ENCODE measurements at places on chromosomes 11 and 22.

- no peak for DNase-seq
These were observed 661.7 kb downstream of the TBC1D22A start for GRCh38 chr22:47423861-47424820.

- no peak for DNase-seq
These were observed 8.7 kb upstream of the PAX6 start for GRCh38 chr11:31819621-31820437.

GRCh38 chr22:27100789-27101188, 443.4 kb downstream of the MIAT start:
- no peak for DNase-seq

DNA sequence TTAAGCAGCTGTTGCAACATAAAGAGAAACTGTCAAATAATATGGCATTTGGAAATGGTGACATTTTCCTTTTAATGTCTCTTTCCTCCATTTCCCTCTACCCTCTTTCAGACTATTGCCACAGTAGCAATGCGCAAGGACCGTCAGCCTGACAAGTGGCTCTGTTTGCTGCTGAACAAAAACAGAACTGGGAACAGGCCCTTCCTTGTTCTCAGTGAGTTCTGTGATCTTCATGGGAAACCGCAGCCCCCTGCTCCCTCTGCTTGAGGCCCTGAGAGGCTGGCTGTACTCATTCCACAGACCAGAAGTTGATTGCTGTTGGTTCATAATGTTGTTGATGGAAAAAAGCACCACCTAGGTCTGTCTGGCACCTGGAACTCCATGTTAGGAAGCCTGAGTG, 559.7 kb downstream of the OPCML start:
- DNase-seq = no peak

GRCh38 chr11:78659326-78660270, 84.9 kb upstream of the NARS2 start:
- DNase-seq = no peak

GRCh38 chr22:22731374-22731676, 86.9 kb downstream of the GGTLC2 start:
- no peak for DNase-seq

DNA sequence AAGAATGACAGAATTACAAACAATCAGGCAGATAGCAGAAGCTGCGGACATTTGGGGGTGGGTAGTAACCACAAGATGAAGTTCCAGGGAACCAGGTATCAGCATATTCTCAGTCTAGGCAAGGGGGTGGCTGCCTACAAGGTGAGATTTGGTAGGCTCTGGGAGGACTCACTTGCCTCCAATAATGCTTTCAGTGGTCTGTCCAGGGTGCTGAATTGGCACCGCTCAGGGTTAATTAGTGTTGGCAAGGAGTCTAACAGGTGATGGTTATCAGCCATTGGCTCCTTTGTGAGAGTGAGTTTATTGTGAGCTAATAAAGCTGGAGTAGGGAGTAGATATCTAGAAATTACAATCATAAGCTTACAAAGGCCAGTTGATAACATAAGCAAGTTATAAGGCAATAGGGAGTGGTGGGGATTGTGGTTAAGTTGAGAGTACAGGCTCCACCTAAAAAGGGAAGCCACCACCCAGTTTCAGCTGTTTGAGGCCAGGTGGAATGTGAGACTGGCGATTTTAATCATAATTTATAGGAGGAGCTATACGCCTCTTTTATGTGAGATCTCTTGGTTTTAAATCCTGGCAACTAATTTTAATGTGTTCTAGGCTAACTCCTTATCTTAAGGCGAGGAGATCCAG, 320.5 kb downstream of the MIAT start:
- DNase-seq = no peak

DNA sequence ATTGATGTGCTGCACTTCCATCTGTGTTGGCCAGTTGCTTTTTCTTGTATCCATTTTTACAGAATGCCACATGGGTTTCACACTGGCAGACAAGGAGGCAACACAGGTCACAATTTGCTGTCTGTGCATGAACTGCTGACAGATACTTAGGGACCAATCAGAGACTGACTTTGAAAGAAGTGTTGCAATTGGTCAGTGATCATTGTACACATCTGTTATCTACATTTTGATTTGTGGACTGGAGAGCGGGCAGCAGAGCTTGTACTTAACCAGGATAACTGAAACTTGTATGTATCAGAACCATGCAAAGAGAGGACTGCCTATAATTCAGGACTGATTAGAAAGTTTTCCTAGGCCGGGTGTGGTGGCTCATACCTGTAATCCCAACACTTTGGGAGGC, 21.8 kb downstream of the PRR5 start:
- peak; percentile 39 for DNase-seq

DNA sequence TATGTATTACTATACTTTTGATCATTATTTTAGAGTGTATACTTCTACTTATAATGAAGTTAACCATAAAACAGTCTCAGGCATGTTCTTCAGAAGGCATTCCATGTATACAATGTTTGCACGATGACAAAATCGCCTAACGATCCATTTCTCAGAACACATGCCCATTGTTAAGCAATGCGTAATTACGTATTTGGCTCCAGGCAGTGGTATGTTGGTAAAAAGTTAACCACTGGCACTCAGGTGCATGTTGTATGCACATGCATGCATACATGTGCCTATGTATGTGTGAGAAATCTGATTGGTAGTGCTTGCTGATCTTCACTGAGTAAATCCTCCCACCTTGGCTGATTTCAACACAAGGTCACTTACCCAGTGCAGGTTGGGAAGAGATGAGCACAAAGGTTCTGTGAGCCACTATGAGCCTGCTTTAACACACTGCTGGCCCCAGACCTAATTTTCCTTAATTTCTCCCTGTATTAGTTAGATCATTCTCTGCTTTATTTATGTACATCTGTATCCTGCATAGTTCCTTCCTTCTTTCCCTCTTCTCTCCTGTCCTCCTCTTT, 164.6 kb downstream of the ARHGAP42 start:
- DNase-seq = peak; percentile 20

DNA sequence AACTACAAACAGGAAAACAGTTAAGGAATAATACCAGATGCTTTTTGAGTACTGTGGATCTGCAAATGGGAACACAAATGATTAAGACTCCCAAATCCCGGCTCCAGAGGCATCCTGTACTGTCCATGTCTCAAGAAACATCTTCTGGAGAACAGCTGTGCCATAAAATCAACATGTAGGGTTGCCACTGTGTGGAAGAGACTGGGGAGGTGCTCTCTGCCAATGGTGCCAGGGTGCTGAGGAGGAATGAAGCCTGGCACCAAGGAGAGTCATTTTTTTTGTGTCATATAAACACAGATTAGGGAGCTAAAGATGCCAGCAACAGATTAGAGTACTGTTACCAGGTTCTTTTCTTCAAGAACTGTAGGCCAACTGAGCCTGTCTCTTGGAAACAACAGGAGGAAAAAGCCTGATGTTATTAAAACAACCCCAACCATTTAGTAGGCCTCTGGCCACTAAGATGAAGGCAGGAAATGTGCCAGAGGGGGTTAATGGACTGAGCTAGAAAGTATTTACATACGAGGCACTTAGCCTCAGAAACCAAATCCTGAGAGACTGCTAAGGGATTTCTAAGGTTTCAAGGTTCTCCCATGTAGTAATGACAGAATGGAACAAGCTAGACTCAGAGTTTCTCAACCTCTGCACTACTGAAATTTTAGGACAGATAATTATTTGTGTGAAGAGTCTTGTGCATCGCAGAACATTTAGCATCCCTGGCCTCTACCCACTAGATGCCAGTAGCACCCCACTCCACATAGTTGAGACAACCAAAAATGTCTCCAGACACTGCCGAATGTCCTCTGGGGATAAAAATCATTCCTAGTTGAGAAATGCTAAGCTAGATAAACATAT, 54.6 kb upstream of the CHRM4 start:
- DNase-seq = no peak

- peak; percentile 55 for DNase-seq
These were observed 1.9 kb upstream of the ROBO4 start for GRCh38 chr11:124899383-124900145.

DNA sequence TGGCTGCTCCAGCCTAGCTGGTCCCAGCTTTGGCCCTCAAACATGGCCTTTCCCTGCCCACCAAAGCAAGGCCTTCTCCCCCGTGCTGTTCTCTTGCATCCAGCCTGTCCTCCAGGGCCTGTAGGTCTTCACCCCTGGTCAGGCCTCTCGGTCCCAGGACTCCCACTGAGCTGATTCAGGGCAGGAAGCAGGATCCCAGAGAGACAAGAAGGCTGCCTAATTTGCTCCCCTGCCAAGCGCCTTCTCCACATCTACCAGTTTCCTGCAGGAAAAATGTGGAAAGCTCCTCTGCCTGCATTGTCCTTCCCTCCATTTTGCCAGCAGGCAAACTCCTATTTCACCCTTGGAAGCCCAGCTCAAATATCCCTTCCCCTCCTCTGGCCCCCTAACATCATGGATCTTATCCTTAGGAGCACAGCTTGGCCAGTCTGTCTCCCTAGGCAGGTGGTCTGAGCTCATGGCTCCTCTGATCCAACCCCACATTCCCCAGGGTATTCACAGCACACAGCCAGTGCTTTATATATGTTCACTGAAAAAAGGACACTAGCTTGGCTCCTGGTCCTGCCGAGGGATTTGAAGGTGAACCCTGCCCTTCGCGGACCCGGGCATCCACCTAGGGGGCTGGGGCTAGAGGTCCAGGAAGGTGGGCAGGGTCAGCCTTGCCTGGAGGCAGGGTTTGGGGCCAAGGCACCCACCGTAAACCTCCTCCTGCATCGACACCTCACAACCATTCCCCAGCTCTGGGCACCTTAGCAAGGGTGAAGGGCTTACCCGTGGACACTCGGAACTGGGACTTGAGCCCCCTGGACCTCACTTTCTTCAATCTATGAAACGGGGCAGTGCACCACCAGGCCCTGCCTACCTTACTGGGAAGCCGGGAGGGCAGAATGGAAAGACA, 968 bp downstream of the RHBDD3 start:
- DNase-seq = no peak

DNA sequence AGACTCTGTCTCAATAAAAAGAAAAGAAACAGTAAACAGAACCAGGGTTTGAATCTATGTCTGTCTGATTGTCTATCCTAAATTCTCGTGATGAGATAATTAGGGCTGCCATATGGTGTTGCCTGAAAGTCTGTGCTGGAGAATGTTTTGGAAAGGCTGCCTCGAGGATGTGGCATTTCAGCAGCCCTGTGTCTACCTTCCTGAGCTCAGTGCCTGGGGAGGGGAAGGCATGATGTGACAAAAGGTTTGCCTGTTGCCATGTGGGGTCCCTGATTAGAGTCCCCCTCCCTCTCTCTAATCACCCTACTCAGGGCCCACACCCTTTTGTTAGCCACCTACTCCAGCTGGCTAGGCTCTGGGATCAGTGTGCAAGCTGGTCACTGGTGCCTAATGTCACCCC, 15.2 kb downstream of the CD82 start:
- DNase-seq = no peak

GRCh38 chr22:33007485-33007884, 50.7 kb downstream of the SYN3 start:
- no peak for DNase-seq

Data from PC-3 (cell line).